ENCODE measurements at places on chromosomes 5 and 9.

DNA sequence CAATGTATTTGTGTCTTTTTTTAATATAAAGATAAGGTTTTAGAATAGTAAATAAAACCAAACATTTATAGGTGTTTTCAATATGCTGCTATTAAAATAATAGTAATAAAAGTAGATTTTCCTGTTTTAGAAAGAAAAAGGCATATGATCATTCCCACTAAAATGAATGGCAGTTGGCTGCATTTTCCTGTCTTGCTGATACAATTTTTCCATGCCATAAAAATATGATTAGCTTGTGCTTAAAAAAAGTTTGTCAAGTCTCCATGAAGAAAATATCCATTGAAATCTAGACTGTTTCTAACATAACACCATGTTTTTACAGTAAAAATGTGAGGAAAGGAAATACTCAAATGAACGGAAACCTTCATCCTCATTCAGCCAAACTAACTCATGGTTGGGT is 65.0 kb downstream of the FBXL7 start:
- DNase-seq: no peak

- DNase-seq: no peak
Observed at GRCh38 chr5:132138260-132138659, 64.7 kb downstream of the CSF2 start.

GRCh38 chr5:144194144-144194543 is 23.5 kb downstream of the KCTD16 start:
- DNase-seq: no peak

DNA sequence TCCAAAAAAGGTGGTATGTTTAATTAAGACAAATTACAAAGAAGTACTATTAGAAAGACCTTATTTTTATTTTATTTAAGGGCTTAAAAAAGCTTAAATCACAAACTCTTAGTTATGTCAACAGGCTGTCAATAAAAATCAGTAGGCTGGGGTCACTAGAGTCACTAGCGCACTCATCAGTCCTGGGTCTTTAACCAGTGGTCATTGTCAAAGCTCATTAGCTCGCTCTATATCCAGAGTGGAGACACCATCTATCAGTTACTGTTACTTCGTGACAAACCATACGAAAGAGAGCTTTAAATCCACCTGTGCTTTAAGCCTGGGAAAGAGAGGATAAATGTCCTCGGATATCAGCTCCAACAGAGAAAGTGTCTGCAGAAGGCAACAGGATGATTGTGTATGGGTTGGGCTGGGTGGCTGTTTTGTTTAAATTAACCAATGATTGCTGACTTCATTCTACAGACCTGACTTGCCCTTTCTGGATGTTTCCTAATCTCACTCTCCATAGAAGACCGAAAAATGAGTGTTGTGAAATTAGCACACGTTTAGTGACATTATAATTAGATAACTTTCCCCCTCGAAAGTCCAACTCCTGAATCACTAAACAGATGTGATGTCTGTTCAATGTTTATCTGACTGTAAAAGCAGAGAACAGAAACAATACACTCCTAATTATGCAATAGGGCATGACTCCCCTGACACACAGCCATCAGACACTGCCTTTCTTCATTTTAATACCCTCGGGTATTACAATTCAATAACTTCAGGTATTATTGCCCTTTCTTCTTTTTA is 123.6 kb upstream of the TNPO1 start:
- DNase-seq: no peak

DNA sequence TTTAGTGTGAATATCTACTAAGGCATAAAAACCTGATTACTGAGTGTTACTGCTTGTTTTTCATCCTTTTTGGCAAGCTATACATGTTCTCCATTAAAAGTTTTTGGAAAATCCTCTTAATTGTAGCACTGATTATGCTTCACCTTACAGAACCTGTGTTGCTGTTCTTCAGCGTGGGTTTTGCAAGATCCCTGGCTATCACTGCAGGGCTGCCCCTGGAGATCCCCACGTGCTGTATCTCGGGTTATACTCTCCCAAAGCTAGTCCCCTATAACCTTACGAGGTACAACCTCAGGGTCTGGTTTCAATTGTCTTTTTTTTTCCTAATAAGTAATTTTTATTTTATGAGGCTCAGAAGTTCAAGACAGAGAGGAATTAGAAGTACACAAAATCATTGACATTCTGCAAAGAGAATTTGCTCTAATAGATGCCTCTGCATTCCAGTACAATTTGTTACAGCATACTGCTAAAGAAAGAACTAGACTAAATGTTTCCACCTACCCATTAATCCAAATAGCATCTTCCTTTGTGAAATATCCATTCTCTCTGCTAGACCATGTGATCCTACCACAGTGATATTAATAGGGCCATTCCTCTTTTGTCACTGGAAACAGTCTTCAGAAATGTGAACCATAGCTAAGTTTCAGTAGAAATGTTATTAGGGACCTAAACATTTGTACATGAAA is 25.8 kb upstream of the CAMK4 start:
- DNase-seq: no peak

DNA sequence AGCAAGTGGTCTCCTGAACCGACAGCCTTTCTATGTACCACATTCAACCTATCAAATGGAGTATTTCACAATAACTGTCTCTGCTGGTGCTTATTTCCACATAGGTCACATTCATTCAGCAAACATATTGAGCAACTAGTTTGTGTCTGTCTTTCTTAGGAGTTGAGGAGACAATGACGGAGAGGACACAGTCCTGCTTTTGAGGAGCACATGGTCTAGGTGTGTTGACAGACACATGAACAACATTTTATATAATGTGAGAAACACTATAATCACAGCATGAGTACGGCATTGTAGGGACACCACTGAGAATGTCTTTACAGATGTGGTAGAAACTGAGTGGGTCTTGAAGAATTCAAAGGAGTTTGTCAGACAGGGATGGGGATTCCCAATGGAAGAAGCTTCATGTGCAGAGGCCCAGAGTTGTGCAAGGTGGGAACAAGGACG is 28.5 kb downstream of the NFIL3 start:
- DNase-seq: no peak

DNA sequence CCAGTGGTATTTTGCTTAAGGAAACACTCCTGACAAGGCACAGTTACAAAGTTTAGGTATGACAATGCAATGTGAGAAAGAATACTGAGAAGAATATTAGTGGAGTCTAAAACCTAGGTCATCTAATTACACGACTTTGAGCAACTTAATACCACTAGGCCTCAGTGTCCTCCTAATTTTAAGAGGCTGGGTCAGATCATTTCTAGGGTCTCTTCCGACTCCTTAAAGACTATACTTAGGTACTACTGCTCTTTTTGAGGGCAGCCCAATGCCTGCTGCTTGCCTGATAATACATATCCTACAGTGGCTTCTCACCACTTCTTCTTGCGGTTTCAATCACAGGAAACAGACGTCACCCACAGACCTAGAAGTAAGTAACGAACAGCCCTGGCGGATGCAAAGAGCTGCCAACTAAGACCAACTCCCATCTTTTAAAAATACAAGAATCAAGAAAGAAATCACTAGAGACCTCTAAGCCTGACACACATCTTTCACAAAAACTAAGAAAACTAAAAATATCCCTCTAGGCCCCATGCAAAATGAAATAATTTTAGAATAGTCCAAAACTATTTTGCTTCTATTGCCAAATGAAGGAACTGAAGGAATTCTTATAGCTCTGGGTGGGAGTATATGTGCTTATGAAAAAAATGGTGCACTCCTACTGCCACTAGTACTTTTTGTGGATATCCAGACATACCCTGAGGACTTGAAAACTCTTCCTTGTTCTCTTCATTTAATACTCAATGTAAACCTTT is 13.1 kb downstream of the DIAPH1 start:
- DNase-seq: no peak

DNA sequence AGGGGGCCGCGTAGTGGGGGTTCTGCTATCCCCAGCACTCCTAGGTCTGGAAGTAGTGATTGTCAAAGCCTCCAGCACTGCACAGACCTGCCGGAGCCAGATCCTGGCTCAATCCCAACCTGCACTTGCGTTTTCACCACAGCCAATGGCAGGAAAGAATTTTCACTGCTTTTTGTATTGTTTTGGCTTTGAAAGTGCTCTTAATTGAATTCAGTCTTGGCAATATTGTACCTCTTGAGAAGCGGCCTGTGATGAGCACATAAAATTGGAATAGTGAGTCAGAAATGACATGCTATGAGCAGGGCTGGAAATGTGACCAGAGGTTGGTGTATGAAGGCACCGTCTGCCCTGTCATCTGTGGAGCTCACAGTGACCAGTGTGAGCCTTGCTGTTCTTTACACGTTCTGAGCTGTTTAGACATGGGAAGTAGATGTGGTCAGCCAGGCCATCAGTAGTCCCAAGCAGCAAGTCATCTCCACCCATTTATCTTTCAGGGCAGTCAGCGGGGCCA is 41.5 kb downstream of the SECISBP2 start:
- no peak for DNase-seq

DNA sequence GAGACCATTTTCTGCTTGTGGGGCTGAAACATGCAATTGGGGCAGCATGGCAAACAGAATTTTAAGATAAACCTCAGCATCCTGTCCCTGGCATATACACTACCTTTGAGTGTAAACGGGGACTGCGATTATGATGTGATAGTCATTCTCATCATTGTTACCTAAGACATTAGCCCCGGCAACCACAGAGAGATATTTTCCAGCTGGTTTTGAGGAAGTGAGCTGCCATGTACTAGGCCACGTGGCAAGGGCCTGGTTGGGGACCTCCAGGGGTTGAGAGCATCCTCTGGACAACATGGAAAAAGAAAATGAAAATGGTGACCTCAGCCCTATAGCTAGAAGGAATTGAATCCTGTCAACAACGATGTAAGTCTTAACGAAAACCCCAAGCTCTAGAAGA is 623.6 kb upstream of the CDH18 start:
- no peak for DNase-seq

DNA sequence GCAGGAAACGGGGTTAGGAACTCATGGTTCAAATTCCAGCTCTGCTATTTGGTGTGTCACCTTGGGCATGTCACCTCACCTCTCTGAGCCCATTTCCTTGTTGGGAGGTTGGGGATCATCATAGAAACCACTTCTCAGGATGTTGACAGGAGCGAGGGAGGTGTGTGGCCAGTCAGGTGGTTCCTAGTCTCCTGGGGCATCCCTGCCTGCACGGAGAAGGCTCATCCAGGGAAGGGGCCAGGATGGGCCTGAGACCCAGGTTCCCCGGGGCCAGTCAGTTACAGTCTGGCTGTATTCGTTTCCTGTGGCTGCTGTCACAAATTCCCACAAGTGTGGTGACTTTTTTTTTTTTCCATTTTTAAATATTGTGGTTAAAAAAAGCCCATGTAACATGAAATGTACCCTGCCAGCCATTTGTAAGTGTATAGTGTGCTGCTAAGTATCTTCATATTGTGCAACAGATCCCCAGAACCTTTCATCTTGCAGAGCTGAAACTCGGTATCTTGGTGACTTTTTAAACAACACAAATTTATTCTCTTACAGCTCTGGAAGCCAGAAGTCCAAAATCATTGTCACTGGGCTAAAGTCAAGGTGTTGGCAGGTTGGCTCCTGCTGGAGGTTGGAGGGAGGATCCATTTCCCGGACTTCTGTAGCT is 78.7 kb upstream of the UNC5A start:
- no peak for DNase-seq

GRCh38 chr5:132788508-132788907 is 11.5 kb upstream of the SEPTIN8 start:
- DNase-seq: no peak

DNA sequence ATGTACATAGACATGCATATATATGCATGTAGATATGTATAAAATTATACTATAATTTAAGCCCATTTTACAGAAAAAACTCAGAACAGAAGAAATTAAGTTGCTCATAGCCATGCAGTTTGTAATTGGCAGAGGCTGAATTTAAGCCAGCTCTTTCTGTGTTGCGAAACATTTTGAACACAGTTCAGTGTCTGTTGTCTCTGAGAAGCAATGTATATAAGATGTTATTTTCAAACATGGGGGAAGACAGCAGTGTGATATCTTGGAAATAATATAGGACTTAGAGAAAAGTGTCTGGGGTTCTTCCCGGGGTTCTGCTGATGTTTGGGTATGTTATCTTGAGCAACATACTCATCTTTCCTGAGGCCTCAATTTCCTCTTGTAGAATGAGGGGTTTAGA is 37.6 kb downstream of the SVEP1 start:
- DNase-seq: no peak

GRCh38 chr5:148909040-148909439 is 82.6 kb downstream of the ADRB2 start:
- no peak for DNase-seq

GRCh38 chr9:811106-811531 is 30.4 kb upstream of the DMRT1 start:
- no peak for DNase-seq

- DNase-seq: no peak
Observed at GRCh38 chr5:124538931-124539330, 207.5 kb downstream of the ZNF608 start.

DNA sequence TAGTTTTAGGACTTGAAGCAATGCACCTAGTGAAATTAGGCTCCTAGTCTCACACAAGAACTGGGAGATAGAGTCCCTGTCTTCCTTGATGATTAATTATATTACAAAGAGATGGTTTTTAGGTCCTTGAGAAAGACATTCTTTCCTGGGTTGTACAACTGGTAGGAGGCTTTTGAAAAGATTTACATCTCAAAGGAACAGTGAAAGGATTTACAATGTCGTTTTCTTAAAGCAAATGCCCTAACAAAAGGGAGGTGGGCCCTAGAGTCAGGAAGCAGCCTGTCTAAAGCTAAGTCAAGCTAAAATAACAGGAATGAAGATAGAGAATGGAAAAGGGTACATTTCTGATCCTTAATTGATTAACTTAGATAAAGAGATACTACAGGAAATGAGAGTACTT is 102.2 kb upstream of the IL7R start:
- DNase-seq: no peak

GRCh38 chr5:2529371-2530092 is 221.9 kb downstream of the IRX2 start:
- no peak for DNase-seq

- no peak for DNase-seq
Observed at GRCh38 chr5:36492984-36493654, 113.3 kb upstream of the SLC1A3 start.

- DNase-seq: no peak
Observed at GRCh38 chr9:121498150-121498486, 1.5 kb downstream of the GGTA1 start.

DNA sequence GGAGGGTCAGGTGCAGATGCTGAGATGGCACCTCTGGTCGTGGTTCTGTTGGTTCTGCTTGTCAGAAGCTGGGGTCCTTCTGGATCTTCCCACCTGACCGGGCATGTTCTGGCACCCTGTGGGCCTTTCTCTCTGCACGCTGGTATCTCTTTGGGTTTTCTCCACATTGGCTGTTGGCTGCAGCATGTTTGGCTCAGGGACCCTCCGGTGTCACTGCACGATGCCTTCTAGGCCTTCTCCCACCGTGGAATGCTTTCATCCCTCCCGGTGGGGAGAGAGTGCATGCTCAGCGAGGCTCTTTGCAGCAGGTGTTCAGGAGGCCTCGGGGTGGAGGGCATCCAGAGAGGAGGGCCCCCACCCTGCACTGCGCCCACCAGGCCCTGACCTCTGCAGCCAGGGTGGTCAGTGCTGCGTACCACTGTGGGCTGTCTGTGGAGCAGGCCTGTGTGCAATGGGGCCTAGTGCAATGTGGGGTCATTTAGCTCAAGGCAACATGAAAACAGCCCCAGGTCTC is 119.4 kb downstream of the WNK2 start:
- DNase-seq: no peak

- no peak for DNase-seq
Observed at GRCh38 chr5:4531756-4532704, 608.1 kb upstream of the ADAMTS16 start.

Measured in stimulated activated CD4-positive, alpha-beta T cell treated with anti-CD3 and anti-CD28 coated beads, Interleukin-1b, Interleukin-23, amount 100 ng/mL, for 1 hour (primary cell).